Body of pancreas (tissue), 4 donors: ENCODE measurements at places on chromosomes 6 and 20.

GRCh38 chr6:163793011-163793983, 378.8 kb downstream of the QKI start:
- DNase-seq = no peak

- DNase-seq = no peak
These were observed 592.7 kb downstream of the EPHA7 start for GRCh38 chr6:92826633-92827032.

DNA sequence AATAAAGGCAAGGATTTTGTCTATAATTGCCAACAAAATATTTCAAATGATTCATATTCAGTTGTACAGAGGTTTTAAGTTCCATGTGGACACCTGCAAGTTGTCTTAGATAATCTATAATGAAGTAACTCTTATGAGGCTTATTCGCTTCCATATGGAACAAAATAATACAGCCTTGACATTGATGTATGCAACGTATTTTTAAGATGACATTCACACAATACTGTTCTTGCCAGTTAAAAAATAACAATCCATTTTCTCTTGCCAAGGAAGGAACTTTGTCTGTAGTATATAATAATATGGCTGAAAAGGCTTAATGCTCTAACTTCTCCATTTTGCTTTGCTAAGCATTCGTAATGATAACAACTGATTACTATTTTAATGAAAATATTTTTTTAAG, 269.3 kb upstream of the FKBP1C start:
- DNase-seq = no peak

- no peak for DNase-seq
These were observed 35.0 kb upstream of the SGK1 start for GRCh38 chr6:134352786-134353480.

DNA sequence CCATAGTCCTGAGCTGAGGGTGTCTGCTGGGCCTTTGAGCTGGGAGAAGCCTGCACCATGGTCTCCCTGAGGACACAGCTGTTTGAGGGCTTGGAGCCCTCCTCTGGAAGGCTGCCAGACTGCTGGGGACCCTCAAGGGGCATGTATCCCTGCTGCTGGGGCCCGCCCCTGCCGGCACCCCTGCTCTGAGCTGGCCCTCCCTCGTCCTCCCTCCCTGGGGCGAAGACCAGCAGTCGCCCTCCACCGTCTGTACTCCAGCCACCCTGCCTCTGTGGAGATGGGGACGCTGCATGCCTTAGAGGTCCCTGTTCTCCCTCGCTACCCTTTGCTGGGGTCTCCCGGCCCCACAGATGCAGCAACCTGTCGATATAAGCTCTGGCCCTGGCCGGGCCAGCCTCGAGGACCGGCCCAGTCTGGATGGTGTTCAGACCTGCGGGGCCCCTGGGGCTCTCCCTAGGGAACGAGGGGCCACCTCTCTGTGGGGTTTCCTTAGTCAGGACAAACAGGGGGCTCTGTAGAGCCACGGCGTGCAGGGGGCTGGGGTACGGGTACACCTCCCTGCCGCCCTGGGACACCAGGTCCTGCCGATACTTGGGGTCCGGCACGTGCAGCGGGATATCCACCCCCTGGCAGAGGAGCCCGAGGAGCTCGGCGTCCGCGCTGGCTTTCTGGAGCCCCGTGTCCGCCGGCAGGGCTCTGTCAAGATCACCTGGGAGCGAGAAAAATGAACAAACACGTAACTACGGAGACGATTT, 11.0 kb downstream of the DACT2 start:
- DNase-seq = no peak

DNA sequence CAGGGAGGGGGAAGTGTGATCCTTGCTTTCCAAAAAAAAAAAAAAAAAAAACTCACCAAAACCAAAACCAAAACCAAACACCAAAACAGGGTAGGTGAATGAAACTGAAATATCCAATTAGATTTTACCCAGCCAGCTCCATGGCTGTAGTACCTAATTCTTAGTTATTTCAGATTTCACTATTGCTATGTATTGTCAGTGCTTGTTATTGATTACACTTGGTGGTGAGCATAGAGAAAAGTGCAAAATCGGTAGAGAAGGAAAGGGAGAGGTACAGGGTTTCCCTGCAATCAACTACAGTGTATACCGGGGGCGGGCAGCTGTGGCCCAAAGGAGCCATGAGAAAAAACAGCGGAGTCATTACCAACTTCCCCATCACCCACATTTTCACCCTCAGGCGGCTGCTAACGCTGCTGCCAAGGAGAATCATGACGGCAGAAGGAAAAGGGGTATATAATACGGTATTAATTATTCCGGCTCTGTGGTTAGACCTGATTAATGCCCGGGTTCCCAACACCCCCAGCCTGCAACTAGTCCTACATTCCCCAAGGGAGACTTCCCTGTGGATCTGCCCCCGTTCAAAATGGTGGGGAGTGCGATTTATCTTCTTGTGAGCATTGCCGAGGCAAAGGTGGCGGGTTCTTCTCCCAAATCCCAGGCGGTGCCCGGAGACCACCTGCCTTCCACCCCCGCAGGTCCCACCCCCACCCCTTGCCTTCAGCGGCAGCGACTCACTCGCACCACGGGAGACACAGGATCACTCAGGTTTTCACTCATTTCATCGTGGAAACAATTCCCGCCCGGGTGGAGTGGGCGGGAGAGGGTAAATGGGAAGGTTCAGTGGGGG, at the start of gene C6orf62:
Gene C6orf62, minus strand, starts transcription at position 30 of the 847 bp plus-strand sequence. CDS start 486 bp downstream, outside the sequence.
- peak; percentile 53 for DNase-seq

- DNase-seq = no peak
These were observed 125.3 kb downstream of the SYCP2 start for GRCh38 chr20:59807909-59808728.

GRCh38 chr6:136608991-136609390, 58.8 kb upstream of the MAP7 start:
- DNase-seq = no peak

- DNase-seq = no peak
These were observed 81.3 kb downstream of the TRERF1 start for GRCh38 chr6:42370323-42370985.
